NCI-H2029 (cell line): ENCODE measurements at places on chromosomes 4 and X.

DNA sequence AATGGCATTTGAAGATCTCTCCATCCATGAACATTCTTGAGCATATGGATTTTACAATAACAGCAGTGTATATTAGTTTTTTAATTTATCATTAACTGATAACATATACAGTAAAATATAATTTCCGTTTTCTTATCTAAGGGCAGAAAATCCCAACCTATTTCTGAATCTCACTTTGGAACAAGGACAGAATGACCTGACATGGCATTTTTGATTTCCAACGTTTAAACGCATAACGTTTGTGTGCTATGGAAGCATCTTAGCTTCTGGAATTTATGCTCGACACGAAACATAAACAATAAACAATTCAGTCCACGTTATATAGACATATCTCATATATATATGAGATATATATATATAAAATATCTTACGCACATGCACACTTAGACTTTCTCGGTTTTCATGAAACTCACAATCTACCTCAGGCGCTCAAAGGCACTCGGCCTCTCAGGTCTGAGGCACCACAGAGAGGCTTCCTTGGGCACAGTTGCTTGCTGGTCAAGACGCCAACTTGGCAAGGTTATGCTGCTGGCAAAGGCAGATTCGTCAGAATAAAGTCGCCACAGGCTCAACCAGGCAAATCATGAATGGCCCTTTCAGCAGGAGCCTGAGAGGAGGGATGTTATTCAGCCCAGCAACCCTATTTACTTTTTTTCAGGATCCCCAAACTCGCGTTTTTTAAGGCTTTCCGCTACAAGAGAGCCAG, 1.0 kb upstream of the UGT8 start:
- no peak for DNase-seq

GRCh38 chrX:118383120-118383519, 37.2 kb downstream of the WDR44 start:
- no peak for DNase-seq

- DNase-seq, result no peak
Observed at GRCh38 chr4:475962-476361, 23.0 kb downstream of the ZNF721 start.

DNA sequence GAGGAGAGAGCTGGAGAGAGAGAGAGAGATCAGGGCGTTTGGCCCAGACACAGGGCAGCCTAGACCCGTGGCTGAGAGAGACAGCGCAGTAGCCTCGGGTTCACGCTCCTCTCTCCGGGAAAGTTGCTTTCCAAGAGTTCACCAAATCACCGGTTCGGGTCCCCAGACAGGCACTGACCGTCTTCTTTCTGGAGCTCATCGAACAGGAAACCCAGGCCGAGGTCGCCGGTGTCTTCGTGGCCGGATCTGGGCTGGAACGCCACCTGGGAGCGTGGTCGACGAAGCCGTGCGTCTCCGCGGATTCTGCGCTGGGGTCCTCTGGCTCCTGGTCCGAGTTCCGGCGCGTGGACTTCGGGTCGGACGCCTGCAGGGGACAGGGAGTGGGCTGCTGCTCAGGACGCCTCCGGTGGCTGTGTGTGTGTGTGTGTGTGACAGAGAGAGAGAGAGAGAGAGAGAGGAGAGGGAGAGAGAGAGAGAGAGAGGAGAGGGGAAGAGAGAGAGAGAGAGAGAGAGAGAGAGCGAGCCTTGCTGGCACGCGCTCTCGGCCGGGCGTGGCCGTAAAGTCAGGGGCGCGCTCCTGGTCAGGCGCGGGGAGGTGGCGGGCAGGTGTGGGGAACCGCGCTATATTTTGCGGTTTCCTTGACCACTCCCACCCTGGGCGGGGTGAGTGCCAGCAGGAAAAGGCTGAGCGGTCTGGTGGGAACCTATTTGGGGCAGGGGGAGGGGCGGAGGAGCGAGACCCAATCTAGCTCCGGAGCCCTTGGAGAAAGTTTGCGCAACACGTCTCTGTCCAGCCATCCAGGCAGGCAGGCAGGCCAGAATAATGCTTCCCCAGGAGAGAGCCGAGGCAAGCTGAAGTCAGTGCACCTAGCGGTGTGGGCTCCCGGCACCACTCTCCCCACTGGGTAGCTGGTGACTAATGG, 62.1 kb downstream of the RHOXF2B start:
- no peak for DNase-seq

DNA sequence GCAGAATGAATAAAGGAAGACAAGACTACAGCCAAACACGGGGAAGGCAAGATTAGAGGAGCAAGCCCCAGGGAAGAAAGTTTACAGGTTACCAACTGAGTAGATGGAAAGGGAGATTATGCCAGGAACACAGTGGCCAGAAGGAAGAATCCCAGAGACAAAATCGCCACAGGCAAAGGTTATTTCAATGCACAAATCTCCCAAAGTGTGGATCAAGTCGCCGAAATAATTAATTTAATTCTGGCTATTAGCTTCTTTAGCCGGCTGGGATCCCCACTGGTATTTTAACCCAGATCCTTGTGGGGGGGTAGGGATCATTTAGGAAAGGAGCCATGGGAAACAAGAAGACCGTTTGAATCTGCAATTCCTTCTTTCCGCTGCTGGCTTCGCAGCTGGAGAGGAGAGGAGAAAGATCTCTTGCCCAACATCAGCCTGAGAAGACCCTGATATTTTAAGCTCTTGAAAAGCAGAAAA, 171.0 kb downstream of the DHX15 start:
- no peak for DNase-seq

GRCh38 chr4:129387666-129388065, 291.7 kb downstream of the C4orf33 start:
- no peak for DNase-seq

DNA sequence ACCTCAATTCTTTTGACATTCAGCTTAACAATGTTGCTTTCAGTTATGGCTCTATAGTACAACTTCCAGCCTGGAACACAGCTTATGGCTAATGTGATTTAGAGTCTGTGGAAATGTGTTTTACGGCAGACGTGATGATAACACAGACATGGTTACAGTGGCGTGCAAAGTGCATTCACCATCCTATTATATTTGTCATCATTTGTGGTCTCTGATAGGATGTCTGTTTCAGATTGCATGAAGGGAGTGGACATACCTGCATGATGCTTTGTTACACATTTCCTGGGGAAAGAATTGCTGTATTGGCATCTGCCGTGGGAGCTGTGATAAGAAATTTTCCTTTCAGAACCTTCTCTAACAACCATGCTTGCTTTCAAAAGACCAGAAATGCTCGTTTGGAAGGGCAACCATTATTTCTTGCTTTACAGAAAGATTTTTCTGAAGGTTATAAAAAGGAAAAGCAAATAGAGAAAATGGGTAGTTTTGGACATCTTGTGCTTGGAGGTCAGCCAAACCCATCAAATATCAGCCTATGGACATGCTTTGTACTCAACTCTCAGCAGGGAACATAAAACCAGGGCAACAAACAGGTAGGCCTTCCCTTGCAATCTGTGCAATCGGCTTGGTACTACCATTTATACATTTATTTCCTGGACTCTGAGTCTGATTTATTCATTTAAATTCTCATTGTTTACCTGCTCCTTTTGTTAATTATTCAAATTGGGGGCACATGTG, 273.9 kb downstream of the TLL1 start:
- no peak for DNase-seq

DNA sequence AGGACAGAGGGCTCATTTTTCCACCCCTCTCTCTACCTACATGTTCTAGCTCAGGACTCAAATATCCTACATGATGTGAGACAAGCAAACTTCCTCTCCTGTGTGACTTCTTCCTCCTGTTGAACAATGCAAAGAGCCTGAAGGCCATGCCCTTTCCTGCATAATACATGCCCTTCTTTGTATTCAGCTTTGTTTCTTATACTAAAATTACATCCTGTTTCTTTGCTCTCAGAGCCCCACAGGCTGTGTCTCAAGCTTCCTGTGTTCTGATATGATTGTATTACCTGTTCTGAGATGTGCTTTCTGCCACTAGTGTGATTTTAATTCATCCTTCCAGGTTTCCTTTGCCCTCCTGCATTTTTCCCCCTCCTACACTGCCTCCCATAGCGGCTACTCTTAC, 166.4 kb upstream of the AFF2 start:
- no peak for DNase-seq

- no peak for DNase-seq
Observed at GRCh38 chr4:121154103-121154515, 10.0 kb downstream of the TNIP3 start.

DNA sequence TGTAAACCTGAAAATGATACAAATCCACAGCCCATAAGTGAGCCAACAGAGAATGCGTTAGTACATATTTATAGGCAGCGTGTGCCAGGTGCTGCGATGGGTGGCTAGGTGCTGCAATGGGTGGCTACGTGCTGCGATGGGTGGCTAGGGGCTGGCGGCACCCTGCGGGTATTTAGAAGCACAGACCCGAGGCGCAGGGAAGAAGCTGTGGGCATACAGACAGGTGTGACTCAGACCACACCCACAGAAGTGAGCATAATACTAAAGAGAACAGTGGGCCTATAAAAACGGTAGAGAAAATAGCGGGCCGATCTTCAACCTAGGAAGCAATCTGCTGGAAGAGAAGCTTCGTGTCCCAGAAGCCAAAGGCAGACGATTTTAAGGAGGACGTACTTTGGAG, 81.1 kb downstream of the FAT1 start:
- DNase-seq, result no peak

DNA sequence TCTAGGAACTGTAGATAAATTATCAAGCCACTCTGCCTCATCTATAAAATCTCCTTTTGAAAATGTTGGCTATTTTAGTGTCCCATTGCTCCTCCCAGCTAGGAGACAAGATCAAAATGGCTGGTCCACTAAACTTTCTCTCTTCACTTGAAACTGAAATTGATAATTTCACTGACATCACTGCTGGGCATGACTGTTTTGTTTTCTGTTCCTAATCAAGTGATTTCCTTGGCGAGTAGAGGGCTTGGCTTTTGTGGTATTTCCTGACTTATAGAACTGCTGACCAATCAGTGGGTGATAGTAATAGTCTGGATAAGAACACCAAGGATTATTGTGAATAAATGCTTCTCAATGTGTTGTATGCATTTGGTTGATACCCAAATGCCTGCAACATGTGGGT, 2152.9 kb downstream of the ARAP2 start:
- no peak for DNase-seq

DNA sequence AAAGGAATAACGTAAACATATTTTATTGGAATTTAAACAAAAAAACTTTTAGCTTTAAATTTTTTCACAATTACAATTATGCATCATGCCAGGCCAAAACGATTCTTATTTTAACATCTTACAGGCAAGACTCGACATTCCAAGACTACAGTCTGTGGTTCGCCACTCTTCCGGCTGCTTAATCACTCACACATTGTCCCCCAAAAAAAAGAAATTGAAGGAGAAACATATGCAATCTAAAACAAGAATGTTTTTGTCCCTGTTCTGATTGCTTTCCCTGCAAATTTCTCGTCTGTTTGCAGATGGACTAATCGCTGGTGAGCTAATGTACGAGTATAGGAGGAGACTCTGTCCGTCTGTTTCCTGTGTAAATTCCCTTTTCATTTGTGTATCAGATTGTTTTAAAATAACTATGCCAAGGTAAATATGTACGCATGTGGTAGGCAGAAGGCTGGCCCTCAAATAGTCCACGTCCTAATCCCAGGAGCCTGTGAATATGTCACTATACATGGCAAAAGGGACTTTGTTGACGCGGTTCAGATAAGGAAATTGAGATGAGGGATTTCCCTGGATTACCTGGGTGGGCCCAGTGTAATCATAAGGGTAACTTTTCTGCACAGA, 37.7 kb upstream of the MTNR1A start:
- DNase-seq, result peak; percentile 12

DNA sequence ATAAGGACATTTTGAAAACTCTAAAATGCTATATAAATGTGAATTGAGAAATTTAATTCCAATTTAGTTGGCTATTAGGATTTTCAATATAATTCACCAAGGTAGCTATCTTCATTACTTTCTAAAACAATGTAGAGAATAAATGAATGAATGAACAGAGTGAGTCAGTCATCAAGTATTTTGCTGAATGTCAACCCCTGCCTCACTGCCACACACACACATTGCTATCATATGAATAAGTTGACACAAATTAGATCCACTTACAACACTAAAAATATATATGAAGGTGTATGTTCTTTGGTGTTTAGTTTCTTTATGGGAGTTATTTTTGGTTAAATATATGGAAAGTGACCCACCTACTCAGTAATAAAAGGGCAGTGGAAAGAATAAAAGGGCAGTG, 141.4 kb upstream of the SMIM10 start:
- no peak for DNase-seq

DNA sequence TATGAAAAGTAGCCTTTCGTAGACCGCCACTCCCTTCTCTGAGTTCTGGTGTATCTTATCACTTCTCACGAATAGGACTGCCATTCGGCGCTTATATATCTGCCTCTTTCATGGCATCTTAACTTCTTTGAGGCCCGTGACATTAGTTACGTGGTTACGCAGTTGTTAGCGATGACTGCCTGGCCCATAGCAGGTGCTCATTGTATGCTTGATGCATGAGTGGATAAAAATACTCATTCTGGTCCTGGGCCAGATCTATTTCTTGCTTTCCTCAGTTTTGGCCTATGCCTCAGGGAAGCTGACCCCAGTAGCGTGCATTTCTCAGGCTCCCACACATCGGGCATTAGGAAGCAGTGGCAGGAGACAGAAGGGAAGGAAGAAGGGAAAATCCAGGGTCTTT, 60.7 kb upstream of the PITX2 start:
- DNase-seq, result no peak

DNA sequence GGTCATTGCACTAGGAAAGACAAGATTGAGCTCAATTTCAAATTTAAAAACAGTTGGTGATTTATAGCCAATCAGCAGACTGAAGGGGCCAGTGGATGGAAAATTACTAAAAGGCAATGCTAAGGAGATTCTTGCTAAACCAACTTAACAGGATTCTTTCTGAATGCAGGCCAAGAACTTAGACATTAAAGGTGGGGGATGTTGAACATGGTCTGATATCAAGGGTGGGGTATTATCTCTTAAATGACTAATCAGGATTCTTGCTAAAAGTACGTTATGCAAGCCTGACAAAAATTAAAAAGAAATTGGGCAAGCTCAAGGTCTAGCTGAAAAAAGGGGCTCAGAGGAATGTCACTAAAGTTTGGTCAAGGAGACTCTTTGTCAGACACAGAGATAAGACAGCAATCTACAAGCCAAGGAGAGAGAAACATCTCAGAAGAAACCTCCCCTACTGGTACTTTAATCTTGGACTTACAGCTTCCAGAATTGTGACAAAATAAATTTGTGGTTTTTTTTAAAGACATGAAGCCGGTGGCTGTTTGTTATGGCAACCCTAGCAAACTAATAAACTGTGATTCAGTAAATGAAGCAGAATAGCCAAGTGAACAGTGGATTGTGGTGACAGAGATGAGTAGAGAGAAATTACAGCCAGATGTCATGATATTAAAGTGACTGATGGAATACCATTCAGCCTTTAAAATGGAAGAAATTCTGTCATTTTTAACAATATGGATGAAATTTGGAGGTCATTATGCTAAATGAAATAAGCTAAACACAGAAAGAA, 120.3 kb upstream of the KLHL4 start:
- no peak for DNase-seq

DNA sequence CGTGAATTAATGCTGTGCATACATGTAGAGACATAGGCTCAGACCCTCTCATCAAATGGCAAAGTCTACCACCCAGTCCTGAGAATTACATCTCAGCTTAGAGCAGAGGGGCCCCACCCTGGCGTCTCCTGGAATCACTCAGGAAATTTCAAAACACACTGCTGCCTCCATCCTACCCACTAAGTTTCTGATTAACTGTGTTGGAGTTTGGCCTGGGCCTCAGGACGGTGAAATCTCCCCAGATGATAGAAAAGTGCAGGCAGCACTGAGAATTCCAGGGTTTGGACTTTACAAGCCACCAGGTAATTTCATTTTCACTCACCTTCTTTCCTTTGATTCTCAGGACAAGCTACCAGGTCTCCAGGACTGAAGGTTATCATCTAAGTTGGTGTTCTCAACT, 3.3 kb upstream of the FAM9C start:
- no peak for DNase-seq

- DNase-seq, result no peak
Observed at GRCh38 chrX:96721354-96721753, 36.7 kb downstream of the DIAPH2 start.
